ENCODE measurements at places on chromosomes 16 and 17.

DNA sequence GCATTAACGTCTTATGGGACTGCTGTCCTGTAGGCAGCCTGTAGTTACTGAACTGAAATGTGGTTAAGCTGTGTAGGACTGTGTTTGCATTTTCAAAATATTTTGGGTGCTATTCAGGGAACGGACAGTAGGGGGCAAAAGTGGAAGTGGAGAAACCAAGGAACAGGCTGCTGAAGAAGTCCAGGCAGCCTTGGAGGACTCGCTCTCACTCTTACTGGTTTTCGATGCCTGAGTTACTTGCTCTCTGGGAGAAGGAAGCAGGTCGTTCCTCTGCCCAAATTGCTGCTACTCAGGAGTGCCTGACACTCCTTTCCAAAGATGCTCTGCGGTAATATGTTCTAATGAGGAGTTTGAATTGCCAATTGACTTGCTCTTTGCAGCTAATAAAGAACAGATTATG is 64.5 kb upstream of the RBFOX1 start:
- peak; percentile 1 for DNase-seq

- peak; percentile 10 for DNase-seq
These were observed 74.0 kb downstream of the TANC2 start for GRCh38 chr17:63039899-63040602.

GRCh38 chr17:50719924-50720794 is 756 bp downstream of the LUC7L3 start:
- no peak for DNase-seq

DNA sequence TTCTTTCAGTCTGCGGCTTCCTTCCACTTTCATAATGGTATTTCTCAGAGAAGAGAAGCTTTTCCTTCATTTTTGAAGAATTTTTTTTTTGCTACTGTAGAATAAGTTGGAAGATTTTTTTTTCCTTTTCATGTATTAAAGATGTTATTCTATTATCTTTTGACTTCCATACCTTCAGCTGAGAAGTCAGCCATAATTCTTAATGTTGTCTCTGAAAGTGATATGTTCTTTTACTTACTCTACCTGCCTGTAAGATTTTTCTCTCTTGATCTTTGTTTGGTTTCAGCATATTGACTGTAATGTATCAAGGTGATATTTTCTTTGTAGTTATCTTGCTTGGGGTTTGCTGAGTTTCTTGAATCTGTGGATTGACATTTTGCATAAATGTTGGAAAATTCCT is 143.5 kb upstream of the TOX3 start:
- no peak for DNase-seq

DNA sequence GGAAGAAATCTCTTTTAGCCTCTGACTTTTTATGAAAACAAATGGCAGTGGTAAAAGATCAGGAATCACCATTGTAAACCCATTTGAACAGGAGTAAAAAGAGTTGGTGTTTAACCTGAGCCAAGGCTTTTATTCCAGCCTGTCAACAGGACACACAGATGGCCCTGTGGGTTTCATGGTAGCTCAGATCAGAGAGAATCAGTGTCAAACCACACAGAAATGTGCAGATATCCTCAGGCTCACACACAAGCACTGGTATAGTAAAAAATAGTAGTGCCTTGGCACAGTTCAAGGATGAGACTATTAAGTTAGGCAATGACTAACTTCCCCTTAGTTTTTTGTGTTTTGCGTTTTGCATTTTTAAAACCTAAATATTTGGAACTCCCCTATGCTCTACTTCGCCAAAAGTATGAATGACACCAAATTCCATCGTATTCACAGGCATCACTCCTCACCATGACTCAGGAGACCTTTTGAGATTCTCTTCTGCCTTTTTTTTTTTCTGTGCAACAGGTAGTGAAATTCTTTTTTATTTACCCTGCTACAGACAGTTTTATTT is 1200.0 kb downstream of the CDH11 start:
- DNase-seq = no peak

DNA sequence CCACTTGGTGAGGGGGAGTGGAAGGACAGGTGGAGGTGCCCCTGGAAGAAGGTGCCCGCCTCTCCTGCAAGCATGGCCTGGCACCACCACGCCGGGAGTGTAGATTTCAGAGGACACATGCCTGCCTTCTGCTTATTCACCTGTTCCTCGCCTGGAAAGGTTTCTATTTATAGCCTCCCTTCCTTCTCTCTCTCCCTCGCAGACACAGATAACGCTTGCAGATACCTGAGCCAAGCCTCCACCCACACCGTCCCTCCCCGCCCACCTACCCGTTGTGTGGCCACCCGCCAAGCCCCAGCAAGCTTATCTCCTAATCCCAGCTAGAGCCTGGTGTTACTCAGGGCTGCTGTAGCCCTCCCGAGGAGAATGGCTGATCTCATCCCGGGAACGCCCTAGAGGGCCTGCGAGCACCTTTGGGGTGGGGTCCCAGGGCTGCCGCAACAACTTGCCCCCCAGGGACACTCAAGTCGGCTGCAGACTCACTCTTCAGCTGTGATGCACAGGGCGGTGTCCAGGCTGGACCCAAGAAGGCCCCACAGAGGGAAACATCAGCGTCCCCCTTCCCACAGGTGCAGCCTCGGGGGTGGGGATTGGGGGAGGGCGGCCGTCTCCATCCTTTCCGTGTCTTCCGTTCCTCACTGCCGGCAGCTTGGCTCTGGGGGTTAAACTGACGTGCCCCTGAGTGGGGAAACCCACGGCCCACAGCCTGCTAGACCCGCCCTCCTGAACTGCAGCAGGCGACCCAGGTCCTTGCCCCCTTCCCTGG is 1.9 kb upstream of the SNAI3 start:
- DNase-seq = no peak

GRCh38 chr17:82893779-82894178 is 54.0 kb upstream of the ZNF750 start:
- DNase-seq = no peak

DNA sequence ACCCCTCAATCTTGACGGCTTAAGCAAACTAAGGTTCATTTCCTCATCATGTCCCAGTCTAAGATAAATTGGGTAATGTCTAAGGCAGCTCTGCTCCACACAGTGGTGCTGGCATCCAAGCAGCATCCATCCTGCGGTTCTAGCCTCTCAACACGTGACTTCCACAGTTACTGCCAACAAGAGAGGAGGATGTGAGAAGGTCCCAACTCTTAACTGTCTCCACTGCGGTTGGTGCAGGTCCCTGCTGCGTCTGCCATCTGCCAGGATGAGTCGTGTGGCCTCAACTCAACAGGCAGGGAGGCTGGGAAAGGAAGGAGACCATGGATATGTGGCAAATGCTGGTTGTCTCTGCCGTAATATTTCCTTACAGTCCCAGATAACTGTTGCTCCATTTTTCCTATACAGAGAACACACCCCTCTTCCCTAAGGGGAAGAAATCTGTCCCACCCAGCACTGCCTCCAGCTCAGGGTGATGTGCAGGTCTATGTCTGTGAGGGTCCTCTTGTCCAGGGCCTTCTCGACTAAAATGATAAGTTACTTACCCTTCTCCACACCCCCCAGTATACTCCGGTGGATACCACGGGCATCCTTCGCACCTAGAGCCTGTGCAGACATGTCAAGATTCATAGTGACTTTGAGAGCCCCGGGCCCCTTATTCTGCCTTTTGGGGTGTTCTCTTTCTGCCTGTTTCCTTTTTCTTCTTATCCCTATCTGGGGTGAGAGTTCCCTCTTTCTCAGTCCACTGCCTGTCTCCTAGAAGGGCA is 64.7 kb downstream of the KCNJ18 start:
- DNase-seq = no peak

DNA sequence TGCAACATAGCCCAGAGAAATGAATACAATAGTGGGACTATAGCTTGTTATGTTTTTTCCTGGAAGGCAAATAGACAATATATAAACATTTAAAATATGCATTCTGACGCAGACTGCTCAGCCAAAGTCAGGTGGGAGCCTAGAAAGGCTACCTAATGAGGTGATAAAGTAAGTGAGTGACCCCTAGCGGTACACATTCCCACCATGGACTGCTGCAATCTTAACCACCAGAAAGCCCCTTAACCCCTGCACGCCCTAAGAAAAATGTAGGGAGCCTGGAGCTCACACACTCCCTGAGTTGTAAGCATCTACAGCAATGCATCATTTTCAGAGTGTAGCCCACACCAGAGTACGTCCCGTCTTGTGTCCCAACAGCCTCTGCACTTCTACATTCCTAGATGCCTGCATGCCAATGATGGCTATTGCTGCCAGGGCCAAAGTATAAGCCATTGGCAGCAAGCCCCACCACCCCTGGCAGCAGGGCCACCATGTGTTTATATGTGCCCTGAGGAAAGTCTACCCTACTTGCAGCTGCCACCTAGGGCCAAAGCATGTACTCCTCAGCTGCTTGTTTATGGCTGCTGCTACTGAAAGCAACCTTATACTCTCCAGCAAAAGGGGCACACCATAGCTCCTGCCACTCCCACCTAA is 127.6 kb downstream of the KIF2B start:
- no peak for DNase-seq

Measured in hepatic stellate cell (primary cell).